ENCODE measurements at places on chromosomes 11 and 22.
A peak's percentile ranks its signal among the peaks of the same experiment; 100 is the strongest.

DNA sequence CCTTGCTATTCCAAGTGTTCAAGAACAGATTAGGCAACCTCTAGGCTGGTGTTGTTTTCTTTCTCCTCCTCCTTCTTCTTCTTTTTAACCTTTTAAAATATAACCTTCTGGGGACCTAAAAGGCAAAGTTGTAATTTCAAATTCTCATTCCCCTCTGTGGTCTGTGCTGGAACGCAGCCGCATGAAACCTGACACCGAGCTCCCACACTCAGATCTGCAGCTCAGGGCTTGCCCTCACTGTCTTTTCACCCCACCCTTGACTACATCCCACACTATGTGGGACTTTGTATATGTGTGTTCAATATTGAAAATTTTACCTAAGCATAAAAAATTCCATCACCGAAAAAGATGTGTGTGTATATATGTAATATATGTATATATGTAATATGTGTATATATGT is 62.0 kb upstream of the ARHGAP42 start:
- no peak for DNase-seq

DNA sequence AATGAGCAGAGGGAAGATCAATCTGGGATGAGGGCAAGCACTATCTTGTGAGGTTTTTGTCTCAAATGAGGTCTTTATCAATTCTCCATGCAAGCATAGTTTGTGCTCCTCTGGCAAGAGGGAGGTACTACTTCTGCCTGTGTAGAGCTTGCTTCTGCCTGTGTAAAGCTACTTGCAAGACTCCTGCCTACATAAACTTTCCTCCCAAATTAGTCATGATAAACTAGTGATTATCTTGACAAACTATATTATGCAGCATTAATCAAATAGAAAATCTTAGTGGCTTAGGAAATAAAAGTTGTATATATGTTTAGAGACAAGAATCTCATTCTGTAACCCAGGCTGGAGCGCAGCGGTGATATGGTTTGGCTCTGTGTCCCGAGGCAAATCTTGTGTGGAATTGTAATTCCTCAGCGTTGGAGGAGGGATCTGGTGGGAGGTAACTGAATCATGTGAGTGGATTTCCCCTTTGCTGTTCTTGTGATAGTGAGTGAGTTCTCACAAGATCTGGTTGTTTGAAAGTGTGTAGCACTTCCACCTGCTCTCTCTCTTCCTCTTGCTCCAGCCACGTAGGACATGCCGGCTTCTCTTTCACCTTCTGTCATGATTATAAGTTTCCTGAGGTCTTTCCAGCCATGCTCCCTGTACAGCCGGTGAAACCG is 8.0 kb upstream of the MMP10 start:
- no peak for DNase-seq

- no peak for DNase-seq
Observed at GRCh38 chr22:44472598-44472997, 25.4 kb downstream of the RTL6 start.

DNA sequence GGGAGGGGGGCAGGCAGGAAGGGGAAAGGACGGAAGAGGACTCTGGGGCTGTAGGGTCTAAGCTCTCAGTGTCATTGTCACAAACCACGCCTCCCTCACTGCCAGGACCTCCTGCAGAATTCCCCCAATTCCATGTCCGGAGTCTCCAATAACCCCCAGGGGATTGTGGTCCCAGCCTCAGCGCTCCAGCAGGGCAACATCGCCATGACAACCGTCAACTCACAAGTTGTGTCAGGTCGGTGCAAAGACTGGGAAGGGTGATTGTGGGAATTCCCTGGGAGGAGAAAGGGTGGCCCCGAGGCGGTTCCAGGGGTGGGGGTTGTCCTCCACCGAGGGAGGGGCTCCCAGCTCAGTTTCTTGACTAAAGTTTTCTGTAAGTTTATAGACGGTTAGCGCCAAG is 86.0 kb downstream of the FEZ1 start:
- DNase-seq = no peak

DNA sequence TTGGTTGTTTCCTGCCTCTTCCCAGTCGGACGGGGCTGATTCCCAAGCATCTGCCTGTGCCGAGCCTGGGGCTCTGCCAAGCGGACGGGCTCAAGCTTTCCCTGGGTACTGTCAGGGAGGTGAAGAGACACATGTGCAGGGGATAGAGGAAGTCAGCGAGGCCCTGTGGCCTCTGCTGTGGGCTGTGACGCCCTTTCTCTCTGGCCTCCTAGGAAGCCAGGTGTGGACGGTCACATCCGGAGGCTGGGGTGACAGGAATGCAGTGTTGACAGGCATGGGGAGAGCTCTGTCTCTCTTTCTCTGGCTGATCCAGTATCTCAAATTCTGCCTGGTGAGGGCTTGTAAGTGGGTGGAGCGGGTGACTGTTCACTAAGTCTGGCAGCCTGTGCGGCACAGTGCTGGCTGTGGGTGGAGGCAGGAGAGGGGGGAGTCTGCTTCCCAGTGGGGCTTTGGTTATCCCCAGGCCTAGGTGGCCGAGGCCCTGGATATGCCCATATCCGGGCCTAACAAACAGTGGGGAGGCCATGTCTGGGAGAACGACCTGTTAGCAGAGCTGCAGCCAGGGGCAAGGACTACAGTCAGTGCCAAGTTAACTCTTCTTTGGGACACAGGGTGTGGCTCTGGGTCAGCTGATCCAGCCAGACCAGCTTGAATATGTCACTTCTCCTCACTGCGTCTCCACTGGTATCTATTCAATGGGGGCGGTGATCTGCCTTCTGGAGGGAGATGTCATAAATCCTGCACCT is 1.9 kb downstream of the KCTD17 start:
- no peak for DNase-seq

DNA sequence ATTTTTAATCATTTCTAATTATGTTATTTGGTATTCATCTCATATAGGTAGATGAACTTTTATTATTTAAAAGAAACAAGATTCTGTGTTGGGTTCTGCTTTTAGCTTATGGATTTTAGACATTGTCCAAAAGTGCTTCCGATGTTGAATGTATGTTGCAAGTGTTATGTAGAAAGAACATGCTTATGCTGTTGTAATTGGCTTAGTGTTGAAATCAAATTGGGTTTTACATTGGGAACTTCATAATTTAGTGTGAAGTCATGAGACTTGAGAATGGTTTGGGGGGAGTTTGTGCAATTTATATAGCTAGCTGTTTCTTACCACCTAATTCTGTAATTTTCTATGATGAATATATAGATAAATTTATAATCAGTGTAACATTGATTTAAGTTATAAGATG is 3.6 kb downstream of the MTMR3 start:
- DNase-seq = no peak

DNA sequence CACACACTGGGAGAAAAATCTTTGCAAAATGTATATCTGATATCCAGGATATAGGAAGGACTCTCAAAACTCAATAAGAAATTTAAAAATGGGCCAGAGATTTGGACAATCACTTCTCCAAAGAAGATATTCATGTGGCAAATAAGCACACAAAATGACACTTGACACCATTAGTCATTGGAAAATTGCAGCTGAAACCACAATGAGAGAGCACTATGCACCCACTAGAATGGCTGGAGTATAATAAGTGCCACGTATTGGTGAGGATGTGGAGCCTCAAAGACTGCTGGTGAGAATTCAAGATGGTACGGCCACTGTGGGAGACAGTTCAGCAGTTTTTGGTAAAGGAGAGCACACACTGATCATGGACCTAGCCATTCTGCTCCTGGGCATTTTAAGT is 12.8 kb upstream of the OSBPL5 start:
- no peak for DNase-seq

DNA sequence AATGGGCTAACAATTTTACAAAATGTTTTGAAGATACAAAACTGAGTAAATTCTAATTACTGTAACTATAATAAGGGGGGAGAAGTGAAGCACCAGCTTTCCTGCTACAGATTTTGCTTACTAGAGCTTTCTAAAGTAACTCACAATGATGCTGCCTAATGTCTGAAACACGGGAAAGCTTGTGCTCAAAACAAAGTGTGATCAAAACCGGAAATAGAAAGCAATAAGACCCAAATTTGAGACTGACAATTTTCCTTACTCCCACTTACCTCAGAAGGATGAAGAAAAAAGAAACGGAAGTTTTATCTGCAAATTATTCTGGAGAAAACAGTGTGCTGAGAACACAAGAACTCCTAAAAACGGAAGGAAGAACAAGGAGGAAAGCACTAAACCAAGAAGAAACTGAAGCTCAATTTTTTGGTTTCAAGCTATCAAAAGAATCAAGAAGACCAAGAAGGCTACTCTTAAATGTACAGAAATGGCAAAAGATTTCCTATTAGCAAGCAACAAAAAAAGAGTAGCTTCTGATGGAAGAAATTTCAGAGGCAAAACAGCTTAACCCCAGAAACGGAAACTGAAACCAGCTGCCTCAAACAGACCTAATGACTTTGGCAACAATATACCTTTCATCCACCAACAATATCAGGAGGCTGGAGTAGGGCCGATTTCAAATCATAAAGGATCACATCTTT is 33.4 kb downstream of the AMBRA1 start:
- DNase-seq = peak; percentile 57

GRCh38 chr11:35087648-35088047 is 51.3 kb upstream of the CD44 start:
- no peak for DNase-seq

DNA sequence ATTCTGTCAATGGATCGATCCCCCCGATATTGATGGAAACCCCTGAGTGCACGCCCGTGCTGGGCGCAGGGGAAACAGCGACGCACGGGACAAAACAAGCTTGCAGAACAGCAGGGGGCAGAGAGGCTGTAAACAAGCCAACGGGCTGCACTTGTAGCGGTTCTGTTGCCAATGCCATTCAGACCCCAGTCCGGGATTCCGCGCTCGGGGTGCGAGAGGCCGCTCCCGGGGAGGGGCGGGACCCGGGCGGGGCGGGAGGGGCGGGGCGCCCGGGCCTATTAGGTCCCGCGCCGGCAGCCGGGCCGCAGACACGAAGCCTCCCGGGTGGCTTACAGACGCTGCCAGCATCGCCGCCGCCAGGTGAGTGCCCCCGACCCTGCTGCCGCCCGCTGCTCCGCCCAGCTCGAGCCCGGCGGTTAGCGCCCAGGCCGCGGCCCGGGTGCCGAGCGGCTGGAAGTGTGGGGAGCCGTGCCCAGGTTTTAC is at the start of gene BIK:
BIK (plus strand) TSS at position 307 of the 483 bp plus-strand sequence. CDS start 13,273 bp downstream, outside the sequence.
- peak; percentile 47 for DNase-seq

DNA sequence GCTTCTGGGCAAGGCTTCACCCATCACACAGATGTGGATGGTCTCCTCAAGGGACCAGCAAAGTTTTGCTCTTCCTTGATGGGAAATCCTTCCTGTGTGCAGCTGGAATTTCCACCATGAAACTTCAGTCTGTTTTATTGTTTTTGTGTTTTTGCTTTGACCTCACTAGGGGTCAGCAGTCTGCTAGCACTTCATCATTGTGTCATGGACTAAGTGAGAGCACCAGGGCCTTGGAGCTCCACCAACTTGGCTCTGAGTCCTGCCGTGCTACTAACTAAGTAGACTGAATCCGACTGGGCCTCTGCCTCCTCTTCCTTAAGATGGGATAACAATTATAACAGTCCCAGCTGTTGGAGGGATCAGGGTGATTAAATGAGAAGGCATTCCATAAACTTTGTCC is 305.8 kb upstream of the NCAM1 start:
- DNase-seq = no peak

- DNase-seq = peak; percentile 43
Observed at GRCh38 chr22:33274214-33275072, 216.3 kb upstream of the SYN3 start.

- no peak for DNase-seq
Observed at GRCh38 chr11:36193290-36193619, 96.0 kb downstream of the COMMD9 start.

DNA sequence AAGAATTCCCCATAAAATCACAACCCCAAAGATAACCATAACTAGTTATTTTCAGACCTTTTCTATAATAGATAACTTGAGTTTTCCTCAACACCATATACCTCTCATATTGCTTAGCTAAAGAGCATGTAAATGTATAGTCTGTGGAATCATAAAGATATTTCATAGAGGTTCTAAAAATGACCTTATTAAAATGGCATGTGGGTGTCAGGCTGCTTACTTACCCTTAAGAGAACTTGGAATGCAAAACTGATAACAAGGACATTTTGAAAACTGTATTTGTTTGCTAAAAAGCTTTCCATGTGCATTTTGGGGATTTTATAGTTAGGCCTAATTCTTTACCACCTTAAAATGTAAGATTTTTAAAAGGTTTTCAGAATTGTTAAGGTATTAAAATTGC is 4.7 kb downstream of the SIK2 start:
- no peak for DNase-seq

DNA sequence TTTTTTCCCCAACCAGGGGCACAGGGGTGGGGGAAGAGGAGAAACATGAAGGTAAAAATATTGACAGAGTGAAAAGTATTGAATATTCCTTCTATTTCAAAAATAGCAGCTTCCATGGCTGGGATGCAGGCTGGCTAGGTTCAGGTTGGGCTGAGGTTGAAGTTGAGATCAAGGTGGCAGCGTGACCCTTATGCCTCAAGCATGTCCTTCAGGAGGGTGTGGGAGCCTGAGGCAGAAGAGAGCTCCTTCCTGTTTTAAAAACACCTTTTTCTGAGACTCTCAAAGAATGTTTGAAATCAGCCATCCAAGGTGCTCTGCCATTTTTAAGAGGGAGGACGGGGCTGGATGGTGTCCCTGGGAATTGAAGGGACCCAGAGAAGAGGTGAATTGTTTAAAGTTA is 29.5 kb downstream of the TIMP3 start:
- no peak for DNase-seq

GRCh38 chr11:129854232-129854805 is 38.7 kb downstream of the TMEM45B start:
- DNase-seq = no peak

GRCh38 chr11:93530468-93530826 is 12.7 kb downstream of the SMCO4 start:
- no peak for DNase-seq

DNA sequence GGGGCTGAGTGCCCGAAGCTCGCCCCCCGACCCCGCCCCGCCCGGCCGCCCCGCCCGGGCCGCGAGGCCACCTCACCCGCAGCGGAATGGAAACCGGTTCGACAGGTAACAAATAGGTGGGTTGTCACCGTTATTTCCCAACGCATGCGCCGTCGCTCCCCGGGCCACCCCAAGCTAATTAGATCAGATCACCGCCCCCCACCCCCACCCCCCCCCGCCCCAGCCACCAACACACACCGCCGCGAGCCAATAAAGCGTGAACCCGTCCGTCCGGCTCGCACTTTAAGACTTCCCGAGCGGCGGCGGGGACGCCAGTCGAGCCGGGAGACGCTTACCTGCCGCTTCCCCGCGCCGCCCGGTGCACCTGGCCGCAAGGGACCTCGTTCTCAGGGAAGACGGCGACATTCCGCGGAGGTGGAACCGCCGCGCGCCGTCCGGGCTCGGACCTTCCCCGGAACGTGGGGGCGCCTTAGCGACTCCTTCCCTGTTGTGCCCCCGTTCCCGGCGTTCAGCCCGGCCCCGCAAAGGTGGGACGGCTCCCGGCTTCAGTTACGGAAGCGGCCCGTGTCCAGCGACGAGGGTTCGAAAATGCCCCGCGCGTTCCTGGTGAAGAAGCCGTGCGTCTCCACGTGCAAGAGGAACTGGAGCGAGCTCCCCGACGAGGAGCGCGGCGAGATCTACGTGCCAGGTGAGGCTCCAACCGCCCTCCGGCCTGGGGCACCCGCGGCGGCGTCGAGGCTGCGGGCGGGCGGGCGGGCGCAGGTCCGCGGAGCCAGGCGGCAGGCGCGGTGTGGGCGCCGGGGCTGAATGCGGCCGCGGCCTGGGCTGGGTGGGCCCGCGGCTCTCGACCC is at the start of gene OVOL1:
OVOL1 (plus strand) TSS at position 278 of the 851 bp plus-strand sequence; CDS start at position 589, 311 bp downstream.
- DNase-seq = no peak

- DNase-seq = no peak
Observed at GRCh38 chr11:5928811-5929210, 13.2 kb upstream of the OR56A3 start.
